ENCODE measurements at places on chromosomes 7 and 10.

DNA sequence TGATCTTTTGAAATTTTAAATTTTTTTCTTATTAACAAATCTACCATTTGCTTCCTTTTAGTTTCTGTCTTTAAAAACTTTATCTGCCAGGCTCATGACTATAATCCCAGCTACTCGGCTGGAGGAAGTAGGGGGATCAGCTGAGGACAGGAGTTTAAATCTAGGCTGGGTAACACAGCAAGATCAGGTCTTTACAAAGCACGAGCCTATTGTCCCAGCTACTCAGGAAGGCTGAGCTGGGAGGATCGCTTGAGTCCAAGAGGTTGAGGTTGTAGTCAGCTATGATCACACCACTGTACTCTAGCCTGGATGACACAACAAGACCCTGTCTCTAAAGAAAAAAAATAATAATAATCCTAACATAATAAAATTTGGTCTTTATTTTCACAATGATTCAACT lies 17.5 kb downstream of the DPY19L1 start:
- DNase-seq: no peak

DNA sequence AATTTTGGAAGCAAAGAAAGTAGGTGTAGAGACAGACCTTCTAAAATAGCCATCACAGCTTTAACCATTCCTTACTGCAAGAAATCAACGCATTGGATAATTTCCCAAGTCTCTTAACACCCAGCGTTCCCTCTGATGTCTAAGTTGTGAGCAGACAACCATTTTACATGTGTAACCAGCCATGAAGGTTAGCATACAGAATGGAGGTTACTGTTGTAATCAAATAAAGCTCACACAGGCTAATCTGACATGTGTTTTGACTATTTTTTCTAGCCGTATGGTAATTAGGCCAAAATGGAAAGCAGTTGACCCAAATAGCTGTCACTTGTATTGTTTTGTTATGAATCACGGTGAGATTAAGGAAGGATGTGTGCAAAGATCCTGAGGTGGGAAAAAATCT lies 336.4 kb downstream of the RNLS start:
- DNase-seq: no peak

DNA sequence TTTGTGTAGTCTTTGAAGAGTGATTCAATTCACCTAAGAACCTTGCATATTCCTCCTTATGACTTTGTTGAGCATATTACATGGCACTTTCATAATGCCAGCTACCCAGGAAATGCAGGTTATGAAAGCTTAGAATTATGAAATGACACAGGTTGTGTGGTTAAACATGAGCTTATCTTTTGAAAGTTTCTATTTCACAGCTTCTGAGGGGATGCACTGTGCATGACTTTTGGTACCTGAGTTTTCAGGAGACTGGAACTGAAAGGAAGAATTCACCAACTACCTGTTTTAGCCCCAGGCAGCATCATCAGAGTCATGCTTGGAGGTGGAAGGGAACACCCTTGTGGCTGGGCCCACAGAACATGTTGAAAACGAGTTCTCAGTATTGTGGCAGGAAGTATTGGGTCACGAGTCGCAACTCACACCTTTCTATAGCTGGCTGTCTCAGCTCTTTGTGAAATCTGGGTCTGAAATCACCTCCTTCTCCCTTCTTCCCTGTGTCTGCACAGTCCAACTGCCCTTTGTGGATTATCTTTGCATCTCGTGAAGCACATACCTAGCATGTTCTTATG lies 228.2 kb downstream of the PTEN start:
- DNase-seq: peak; percentile 56

DNA sequence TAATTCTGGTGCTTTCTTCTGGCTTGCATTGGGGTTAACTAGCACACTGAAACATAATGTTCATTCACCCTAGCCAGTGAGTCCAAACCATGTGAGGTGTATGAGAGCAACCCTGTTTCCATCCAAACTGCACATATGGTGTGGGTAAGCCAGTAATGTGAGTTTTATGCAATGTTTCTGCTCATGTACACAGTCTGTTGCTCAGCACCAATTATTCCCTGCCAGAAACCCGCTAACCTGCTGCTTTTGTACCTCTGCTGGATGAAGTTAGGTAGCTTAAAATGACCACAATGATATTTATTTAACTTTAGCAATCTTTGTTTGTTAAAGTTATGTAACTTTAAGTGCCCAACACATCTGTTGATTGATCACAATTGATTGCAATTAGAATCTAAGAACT lies 93.7 kb upstream of the RPA3 start:
- DNase-seq: no peak

- no peak for DNase-seq
These were observed 233.1 kb downstream of the BMPER start for GRCh38 chr7:34138483-34138882.

- DNase-seq: no peak
These were observed 26.5 kb downstream of the KNDC1 start for GRCh38 chr10:133186416-133187090.

GRCh38 chr10:49645417-49645816 lies 31.6 kb downstream of the CHAT start:
- DNase-seq: no peak

DNA sequence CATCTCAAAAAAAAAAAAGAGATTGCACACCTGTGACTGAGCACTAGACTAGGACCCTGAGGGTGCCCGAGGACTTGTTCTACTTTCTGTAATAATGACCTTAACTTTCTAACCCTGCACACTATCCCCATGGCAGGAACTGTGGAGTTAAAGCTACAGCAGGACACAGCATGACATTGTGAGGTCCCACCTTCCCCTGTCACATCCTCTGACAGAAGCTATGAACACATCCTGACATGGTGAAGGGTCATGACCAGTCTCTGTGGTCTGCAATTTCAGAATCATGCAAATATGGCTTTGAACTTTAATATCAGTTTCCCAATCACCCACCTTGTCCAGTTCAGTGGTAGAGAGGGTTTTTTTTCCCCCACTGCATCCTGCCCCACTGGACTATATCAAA lies 18.5 kb upstream of the SAR1A start:
- no peak for DNase-seq

GRCh38 chr7:29564496-29565223 lies 1.0 kb downstream of the PRR15 start:
- no peak for DNase-seq

GRCh38 chr7:139669106-139670061 lies 108.4 kb downstream of the HIPK2 start:
- no peak for DNase-seq

DNA sequence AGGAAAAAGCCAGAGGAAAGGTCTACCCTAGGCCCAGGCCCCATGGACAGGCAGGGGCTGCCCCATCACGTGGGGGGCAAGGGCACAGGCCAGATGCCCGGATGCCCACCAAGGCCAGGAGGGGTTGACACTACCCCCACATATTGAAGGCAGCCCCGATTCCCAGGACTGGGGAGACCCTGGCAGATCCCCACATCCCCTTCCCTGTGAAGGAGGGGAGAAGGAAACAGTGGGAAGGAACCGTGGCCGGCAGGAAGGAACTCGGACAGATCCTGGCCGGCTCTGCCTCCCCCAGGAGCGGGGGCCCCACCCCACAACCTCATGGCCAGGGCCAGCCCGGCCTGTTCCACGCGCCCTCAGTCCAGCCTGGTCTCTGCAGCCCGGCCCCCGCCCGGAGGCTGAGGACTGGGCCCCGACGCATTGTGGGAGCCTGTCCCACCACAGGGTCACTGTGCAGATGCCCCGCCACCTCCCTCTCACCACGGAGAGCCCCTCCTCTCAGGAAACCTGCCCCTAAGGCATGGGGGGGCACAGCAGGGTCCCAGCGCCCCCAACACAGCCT lies 41.3 kb downstream of the PAPOLB start:
- DNase-seq: no peak

DNA sequence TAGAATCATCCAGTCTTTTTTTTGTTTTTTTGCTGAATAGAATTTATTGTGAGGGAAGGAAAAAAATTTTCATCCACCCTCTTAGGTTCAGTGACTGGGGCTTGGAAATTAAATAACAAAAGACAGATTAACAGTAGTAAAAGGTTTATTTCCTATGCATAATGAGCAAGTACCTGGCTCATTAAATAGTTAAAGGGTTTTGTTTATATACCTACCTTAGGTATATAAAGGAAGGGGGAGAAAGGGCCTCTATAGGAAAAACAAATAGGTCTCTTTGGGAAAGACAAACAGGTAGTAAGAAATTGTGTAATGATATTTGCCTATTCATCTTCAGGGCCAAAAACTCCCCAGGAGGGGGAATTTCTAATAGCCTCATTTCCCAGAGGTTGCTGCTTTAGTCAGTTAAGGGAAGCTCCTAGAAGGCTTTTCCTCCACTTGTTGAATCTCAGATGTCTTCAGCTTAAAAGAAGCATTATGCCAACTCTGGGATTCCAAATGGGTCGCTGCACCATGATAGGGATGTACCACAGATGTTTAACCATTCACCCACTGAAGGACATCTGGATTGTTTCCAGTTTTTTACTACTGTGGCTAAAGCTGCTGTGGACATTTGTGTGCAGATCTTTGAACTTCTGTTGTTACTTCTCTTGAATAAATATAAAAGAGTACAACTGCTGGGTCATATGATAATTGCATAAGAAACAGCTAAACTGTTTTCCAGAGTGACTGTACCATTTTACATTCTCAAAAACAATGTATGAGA lies 11.3 kb downstream of the ACADSB start:
- DNase-seq: no peak

DNA sequence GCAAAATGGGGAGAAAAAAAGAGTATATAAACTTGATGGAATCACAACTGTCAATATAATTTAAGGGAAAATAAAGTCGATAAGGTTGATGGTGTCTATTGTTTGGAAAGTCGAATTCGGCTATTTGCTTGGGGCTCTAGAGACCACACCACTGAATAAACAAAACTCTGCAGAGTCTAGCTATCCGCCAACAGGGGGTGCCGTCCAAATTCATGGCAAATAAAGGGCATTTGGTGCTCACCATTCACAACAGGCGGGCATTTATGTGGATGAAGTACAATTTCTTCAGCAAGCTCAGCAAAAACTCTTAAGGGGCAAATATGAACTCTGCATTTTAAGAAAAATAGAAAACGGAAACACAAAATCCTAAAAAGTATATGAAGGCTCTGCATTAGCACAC lies 23.3 kb downstream of the CD36 start:
- DNase-seq: no peak

GRCh38 chr7:156886020-156886795 lies 6.8 kb downstream of the LMBR1 start:
- no peak for DNase-seq

DNA sequence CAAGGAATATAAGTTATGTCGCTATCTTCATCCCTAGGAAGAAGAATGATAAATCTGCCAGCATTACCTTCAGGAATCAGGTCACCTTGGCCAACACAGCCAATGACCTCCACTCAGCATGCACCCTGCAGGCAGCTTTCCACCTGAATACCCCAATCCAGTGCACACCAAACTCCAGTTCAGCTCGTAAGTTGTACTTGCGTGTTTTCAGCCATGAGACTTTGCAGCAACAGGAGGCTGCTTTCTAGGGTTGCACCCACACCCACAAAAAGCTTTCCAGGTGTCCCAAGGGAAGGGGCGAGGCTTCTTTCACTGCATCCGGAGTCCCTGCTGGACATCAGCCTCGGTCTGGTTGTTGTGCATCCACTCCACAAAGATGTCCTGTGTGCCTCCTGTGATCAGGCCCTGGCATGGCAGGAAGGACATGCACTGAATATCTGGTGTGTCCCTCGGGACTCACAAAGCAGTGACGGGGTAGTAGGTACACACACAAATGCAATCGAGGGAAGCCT lies 282.9 kb downstream of the GRID1 start:
- no peak for DNase-seq

GRCh38 chr10:48707472-48707871 lies 22.8 kb downstream of the WDFY4 start:
- DNase-seq: no peak

All from activated CD4-positive, alpha-beta T cell treated with anti-CD3 and anti-CD28 coated beads for 24 hours (primary cell).